Left ventricle myocardium superior (tissue), 1 donor: ENCODE measurements at places on chromosomes 7 and 10.

GRCh38 chr10:76786504-76787072 lies 851.0 kb downstream of the KCNMA1 start:
- DNase-seq, result no peak

GRCh38 chr10:18601321-18601720 lies 50.1 kb downstream of the NSUN6 start:
- no peak for DNase-seq

DNA sequence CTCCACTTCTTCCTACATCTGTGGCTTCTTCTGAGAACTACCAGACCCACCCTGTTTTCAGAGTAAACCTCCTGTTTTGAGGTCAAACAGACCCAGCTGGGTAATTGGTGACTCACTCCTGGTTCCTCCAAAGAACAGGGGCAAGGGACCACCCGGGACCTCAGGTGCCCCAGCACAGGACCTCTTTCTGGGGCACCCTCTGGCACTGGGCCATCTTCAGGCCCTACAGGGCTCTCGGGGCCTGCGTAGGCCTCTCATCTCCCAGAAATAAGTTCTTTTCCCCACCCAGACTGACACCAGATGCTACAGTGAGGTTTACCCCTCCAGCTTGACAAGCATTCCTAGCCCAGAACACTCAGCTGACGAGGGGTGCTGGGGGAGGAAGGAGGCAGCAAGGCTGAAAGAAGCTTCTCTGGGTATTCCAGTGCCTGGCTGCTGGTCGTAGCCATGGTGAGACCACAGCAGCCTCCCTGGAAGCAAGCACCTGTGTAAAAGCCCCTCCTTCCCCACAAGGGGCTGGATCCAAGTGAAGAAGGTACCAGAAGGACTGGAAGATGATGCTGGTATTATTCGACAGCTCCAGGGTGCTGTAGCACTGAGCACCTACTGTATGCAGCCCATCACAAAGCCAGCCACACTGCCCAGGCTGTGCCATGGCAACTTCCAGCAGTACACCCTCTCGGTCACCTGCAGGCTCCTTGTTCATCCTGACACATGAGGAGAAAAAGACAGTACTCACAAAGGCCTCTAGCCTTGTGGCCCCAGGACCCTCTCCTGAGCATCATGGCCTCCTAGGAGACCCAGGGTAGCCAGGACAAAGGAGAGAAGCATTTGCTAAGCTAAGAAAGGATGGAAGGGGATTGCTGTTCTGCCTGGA lies 47.4 kb downstream of the ALOX5 start:
- no peak for DNase-seq

DNA sequence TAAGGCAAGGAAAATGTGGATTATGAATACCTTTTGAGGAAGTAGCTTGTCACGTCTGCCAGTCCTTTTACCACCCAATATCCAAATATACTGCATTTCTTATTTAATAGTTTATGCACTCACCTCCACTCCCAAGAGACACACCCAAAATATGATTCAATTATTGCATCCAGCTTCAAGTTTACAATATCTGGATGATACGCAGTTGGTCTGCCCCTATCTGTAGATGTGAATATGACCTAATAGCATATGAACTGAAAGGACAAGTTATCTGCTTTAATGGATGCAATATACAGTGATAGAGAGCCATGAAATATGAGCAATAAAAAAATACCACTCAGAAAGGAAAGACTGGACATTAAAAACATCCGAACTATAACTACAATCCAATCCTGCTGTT lies 159.4 kb upstream of the MAGI2 start:
- no peak for DNase-seq

DNA sequence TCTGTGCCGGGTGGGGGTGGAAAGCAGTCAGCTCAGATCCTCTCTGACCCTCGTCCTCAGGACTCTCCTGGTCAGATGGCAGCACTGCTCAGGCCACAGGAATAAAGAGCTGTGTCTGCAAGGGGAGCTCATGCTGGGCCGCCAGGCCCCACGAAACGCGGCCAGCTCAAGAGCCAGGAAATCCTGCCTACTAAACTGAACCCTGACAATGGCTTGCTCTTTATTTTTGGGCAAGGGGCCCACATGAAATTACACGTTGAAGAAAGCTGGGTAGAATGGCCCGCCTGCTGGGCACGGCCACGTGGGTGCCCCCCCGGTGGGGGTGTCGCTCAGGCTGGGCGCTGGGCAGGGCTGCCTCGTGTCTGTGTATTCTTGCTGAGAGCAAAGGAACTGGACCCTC lies 103.0 kb downstream of the ITIH5 start:
- no peak for DNase-seq

- DNase-seq, result no peak
Measured at GRCh38 chr7:144049491-144049890, 743 bp downstream of the OR2A5 start.

GRCh38 chr10:124741281-124741921 lies 2.8 kb downstream of the FAM53B start:
- peak; percentile 88 for DNase-seq

GRCh38 chr7:121879544-121879943 lies 6.6 kb downstream of the PTPRZ1 start:
- no peak for DNase-seq

DNA sequence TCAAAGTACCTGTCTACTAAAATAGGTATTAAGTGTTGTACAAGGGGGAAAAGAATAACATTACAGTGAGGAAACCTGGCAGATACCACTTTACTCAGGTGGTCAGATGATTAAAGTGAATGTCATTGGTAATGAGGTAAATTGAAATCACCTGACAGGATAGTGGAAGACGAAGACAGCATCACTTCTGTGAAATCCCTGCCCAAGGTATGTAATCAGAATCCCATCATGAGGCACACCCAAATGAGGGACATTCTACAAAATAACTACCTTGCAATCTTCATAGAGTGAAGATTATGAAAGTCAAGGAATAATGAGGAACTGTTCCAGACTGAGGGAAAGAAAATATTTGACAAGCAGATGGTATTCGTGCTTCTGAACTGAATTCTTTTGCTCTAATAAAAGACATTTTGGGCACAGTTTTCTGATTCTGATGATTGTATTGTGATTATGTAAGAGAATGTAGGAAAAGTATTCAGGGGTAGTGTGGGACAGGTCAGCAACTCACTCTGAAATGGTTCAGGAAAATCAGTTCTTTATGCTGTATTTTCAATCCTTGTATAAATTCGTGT lies 33.3 kb upstream of the ARMS2 start:
- DNase-seq, result no peak

- peak; percentile 88 for DNase-seq
Measured at GRCh38 chr10:97497572-97498075, 598 bp downstream of the MMS19 start.

DNA sequence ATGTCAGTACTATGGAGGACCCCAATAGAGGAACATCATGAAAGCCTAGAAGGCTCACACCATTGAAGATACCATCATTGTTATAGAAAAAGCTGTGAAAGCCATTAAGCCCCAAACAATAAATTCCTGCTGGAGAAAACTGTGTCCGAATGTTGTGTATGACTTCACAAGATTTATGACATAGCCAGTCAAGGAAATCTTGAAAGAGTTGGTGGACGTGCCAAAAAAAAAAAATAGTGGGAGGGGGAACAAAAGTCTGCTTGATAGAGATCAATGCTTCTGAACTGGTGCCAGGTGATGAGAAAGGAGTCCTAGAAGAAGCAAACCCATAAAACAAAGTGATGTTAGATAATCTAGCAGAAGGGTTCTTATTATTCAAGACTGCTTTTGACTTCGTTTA lies 41.2 kb downstream of the RALA start:
- DNase-seq, result no peak

GRCh38 chr7:82624337-82624736 lies 180.8 kb upstream of the CACNA2D1 start:
- no peak for DNase-seq

DNA sequence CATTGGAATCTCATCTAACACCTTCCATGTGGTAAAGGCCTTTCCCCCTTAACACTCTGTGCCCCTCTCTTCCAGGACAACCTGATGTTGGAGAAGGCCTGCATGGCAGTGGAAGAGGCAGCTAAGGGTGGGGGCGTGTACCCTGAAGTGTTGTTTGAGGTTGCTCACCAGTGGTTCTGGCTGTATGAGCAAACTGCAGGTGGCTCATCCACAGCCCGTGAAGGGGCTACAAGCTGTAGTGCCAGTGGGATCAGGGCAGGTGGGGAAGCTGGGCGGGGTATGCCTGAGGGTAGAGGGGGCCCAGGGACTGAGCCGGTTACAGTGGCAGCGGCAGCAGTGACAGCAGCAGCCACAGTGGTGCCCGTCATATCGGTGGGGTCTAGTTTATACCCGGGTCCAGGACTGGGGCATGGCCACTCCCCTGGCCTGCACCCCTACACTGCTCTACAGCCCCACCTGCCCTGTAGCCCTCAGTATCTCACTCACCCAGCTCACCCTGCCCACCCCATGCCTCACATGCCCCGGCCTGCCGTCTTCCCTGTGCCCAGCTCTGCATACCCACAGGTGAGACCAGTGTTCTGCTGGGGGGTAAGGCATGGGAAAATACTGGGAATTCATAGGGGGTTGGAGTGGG lies 12.4 kb downstream of the NDST2 start:
- DNase-seq, result no peak

GRCh38 chr7:64990216-64990615 lies 620 bp downstream of the ZNF117 start:
- no peak for DNase-seq
